ENCODE measurements at places on chromosomes 4 and X.

DNA sequence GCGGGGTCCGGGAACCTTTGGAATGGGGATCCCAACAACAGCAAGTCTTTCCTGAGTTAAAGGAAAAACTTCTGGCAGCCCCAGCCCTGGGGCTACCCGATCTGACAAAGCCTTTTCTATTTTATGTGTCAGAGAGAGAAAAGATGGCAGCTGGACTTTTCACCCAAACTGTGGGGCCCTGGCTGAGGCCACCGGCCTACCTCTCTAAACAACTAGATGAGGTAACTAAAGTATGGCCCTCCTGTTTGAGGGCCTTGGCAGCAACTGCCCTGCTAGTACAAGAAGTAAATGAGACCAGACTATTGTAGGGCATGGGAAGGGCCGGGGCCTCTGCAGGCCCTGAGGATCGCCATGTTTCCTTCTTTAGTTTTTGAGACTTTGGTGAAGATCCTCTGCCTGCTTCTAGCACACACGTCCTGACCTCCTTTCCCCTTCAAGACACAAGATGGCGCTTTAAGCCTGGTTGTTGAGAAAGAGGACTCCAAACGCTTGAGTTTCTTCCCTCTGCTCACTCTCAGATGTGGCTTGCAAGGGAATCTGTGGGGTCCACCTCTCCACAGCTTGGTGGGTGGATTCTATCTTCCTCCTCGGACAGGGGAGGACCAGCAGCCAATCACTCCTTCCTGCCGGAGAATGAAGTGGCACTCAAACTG lies 18.5 kb upstream of the DRD5 start:
- no peak for DNase-seq

GRCh38 chr4:159481936-159482335 lies 379.1 kb downstream of the RAPGEF2 start:
- DNase-seq: no peak

DNA sequence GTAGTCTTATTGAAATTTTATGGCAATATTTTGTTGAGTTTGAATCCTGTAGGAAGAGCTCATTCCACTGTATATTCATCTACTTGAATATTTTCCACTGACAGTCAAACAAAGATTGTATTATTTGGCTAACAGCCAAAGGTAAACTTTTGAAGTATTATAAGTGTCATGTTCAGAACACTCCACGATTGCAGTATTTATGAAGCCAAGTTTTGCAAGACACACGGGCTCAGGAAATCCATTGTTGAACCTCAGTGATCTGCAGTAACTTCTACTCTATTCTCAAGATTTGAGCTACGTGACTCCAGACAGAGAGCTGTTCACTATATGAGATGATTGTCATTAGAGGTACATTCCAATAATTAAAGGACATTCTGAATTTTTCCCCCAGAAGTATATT lies 302.7 kb upstream of the ADGRL3 start:
- DNase-seq: no peak

- DNase-seq: no peak
Measured at GRCh38 chr4:110132816-110133719, 65.3 kb downstream of the ELOVL6 start.

DNA sequence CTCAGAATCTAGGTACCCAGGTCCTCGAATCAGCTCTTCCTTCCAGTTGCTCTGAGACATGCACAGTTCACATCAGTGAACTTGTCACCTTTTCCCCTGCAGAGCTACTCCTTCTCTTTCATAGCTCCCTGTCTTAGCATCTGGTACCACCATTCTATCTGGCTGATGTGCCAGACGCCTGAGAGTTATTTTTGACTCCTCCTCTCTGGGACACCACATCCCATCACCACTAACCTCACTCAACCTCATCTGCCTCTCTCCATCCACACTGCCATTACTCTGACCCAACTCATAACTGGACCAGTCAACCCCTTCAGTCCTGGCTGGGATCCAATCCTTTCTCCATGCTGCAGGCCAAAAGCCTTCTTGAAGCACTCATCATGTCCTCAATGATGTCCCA lies 44.5 kb downstream of the SLC2A9 start:
- no peak for DNase-seq

DNA sequence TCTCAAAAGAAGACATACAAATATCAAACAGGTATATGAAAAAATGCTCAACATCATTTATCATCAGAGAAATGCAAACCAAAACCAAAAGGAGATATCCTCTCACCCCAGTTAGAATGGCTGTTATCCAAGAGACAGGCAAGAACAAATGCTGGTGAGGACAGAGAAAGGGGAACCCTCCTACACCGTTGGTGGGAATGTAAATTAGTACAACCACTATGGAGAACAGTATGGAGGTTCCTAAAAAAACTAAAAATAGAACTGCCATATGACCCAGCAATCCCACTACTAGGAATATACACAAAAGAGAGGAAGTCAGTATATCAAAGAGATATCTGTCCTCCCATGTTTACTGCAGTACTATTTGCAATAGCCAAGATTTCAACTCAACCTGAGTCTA lies 83.5 kb downstream of the CDS1 start:
- no peak for DNase-seq

GRCh38 chr4:52911684-52912294 lies 49.7 kb downstream of the RASL11B start:
- peak; percentile 9 for DNase-seq

GRCh38 chr4:134650461-134650860 lies 448.9 kb upstream of the PABPC4L start:
- DNase-seq: no peak

- no peak for DNase-seq
Measured at GRCh38 chrX:861921-862320, 231.3 kb downstream of the SHOX start.

DNA sequence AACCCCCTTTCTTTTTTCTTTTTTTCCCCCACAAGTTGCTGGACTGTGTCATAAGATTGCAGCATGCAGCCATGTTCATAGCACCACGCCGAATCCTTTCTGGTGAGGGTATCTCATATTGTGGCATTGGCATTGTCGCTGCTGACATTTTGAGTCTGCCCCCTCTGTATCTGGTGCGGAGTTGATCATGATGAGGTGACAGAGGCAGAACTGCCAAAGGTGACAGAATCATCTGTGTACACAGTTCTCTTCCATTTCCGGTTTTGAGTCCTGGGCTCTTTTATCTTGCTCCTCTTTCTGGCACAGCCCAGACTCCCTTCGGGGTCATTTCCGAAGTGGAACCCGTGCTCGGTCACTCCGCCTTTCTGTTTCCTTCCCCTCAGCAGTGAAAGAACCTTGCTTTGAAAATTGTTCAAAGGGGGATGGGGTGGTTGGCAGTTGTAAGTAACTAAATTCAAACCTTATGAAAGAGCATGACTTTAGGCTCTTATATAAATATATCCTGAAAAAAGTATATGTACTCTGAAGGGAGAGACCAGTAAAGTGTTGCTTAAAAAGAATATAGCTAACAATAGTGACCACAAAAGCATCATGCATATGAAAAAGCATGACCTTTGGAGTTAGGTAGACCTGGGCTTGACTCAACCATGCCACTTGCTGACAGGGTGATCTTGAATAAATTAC lies 55.0 kb upstream of the BMP2K start:
- DNase-seq: no peak

DNA sequence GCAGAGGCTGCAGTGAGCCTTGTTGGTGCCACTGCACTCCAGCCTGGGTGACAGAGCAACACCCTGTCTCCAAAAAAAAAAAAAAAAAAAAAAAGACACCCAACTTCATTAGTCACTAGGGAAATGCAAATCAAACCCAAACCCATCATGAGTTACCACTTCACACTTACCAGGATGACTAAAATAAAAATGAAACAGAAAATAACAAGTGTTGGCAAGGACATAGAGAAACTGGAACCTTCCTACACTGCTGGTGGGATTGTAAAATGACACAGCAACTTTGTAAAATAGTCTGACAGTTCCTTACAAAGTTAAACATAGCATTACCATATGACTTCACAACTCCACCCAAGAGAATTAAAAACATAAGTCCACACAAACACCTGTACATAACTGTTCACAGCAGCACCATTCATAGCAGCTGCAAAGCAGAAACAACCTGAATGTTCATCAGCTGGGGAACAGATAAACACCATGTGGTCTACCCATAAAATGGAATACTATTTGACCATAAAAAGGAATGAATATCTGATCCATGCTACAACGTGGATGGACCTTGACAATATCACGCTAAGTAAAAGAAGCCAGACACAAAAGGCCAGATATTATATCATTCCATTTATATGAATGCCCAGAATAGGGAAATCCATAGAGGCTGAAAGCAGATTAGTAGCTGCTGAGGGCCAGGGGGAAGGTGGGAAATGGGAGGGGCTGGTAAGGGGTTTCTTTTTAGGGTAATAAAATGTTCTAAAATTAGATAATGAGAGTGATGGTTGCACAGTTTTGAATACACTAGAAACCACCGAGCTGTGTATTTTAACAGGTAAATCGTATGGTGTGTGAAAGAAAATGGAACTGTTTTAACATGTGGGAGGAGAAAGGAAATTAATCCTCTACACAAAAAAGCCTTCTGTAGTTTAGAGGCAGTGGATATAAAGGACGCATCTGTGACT lies 18.3 kb downstream of the CD99L2 start:
- no peak for DNase-seq

GRCh38 chrX:134891652-134892051 lies 99.1 kb upstream of the SMIM10 start:
- DNase-seq: no peak

- no peak for DNase-seq
Measured at GRCh38 chr4:150209140-150209829, 131.0 kb downstream of the DCLK2 start.

All from stimulated activated CD8-positive, alpha-beta memory T cell treated with anti-CD3 and anti-CD28 coated beads, Interleukin-2, amount 100 ng/mL, for 1 hour (primary cell).